ENCODE measurements at places on chromosomes 1 and 21.
A peak's percentile ranks its signal among the peaks of the same experiment; 100 is the strongest.

DNA sequence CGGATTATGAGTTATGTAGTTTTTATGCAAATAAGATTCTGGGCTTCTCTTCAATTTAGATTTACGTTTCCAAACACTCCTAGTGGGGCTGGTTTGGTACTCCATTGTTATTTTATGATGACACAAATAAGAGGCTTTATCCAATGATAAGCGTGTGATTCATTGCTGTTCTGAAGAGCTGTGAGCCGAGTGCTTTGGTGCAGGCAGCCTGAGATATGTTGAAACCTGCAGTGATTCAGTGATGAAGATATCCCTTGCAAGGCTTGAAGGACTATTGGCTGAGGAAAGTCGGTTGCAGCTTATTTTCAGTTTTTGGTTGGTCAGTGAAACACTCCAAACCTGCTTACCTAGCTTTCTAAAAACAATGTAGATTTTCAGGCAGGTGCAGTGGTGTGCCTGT lies 112.2 kb downstream of the RYR2 start:
- DNase-seq = no peak

DNA sequence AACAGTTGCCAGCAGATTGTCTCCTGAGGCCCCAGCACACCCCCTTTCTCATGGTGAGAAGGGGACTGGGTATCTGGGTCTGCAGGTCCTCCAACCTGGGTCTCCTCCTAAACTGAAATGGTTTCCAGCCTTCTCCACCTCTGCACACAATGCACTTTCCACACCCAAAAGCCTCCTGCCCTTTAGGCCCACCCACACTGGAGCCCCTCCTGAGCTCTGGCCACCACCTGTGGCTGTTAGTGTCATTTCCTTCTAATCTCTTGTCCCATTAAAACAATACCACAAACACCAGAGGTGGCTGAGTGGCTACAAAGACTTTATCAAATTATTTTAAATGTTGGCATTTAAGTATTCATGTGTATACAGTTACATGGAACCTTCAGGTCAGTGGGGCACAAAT lies 11.5 kb downstream of the GPR3 start:
- no peak for DNase-seq

DNA sequence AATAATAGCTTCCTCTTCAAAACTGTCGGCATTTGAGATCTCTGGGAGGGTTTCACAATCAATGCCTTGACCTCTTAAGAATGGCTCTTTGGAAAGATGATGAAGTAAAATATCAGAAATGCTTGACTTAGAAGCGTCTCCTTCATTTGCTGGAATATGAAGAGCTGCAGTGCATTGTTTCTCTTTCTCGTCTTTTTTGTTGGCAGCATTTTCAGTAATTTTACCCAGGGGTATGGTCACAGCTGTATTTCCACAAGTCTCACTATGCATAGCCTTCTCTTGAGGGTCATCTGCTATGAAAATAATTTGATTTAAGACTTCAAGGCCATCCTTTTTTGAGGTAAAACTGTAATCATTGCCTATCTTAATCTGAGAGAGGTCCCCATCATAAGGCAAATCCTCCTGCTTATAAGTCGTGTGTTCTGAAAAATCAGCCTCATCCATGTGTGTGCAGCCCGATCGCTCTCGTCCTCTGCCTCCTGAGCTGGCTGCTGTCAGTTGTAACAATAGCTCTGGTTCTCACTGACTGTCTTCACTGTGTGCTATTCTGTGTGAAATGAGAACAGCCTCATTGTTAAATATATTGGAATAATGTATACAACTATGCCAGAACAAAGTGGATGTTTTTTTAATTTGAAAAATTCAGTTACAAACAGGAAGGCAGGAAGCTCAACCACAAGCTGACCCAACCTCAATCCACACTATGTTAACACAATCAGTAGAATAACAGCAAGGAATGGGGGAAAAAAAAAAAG lies 4.5 kb downstream of the AKNAD1 start:
- no peak for DNase-seq

DNA sequence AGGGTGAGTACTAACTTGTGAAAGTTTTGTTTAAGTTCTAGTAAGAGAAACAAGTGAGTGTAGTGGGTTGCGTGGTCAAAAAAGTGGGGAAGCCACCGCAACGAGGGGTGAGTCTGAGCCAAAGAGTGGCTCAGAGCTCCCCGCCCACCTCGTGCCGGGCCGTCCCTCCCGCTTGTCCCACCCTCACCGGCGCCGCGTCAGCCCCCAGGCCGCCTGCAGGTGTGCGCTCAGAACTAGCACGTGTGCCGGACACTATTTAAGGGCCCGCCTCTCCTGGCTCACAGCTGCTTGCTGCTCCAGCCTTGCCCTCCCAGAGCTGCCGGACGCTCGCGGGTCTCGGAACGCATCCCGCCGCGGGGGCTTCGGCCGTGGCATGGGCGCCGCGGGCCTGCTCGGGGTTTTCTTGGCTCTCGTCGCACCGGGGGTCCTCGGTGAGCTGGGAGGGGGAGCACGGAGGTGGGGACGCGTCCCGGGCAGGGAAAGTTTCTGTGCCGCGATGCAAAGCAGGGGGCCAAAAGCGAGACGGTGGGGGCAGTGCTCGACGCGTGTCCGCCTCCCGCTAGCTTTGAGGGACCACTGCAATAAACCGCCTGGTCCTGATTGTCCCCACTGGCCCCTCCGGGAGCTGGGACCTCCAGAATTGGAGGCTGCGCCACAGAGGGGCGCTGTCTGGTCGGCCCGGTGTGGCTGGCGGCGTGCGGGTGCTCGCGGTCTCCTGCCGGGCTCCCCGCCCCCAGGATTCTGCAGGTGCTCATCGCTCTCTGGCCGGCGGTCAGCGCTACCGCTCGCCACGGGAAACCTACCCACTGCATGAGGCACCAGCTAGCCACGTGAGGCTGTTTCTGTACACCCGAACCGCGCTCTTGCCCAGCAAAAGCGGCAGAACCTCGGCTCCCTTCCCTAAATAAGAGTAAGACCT lies at the start of gene CR2:
TSS of gene CR2 (plus strand) at position 283 of the 919 bp plus-strand sequence. CDS start at position 374, 91 bp downstream.
- no peak for DNase-seq

GRCh38 chr1:204885288-204885711 lies 14.6 kb downstream of the NFASC start:
- DNase-seq = no peak

DNA sequence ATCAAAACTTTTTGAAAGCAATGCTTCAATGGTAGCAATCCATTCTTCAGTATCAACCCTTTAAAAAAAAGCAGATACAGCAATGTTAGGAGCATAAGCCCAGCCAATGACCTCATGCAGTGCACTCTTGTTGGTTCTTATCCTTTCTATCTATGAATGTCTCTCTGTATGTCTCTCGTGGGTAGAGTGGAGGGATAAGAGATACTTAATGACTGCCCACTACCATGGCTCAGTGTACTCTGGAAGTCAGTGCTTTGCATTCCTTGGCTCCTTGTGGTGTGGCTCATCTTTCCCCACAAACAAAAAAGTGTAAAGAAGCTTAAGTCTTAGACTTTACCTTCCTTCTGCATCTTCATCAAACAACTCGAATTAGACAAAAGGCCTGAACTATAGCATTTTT lies 50.3 kb downstream of the PCSK9 start:
- DNase-seq = no peak

DNA sequence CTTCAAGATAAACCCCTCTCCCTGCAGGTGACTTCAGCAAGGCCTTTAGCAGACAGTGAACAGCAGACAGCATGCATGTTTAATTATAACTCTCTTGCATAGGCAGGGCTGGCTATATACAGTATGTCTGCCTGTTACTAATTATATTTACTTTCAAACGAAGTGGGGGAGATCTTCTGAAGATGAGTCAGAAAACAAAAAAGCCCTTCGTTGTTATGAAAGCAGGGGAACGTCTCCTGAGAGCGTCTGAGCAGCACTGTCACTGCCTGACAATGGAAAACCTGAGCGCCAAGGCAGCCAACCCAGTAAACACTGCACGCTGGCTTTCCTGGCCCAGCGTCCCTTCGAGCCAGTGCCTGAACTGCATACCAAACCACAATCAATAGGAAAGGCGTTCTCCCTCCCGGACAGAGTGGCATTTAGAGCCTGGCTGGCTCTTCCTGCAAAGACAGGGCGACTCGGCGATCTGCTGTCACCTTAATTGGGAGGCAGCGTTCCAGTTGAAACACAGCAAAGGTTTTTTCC lies 54.1 kb downstream of the TOMM20 start:
- peak; percentile 75 for DNase-seq

DNA sequence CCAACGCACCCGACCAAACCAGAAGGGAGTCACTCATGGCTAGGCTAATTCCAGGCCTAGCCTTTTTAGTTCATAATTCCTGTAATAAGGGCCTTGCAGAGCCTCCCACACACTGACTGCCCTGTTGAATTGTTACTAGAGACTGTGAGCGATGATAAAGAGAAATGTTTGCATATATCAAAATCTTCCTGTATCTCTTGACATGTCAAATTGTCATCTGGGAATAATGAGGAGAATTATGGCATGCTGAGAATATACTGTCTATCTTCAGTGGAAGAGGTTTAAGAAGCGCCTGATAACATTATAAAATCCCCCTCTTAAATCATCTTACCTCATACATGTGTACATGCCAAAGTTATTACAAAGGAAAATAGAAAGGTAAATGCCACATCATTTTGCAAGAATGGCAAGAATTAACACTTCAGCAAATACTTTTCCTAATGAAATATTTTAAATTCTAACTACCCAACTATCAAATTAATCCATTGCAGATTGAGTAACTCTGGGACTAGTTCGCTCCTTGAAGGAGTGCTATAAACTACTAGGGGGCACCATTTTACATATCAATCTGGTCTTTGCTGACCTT lies 144.1 kb downstream of the CENPF start:
- no peak for DNase-seq

GRCh38 chr1:207361029-207361428 lies 39.6 kb downstream of the CD55 start:
- DNase-seq = no peak

DNA sequence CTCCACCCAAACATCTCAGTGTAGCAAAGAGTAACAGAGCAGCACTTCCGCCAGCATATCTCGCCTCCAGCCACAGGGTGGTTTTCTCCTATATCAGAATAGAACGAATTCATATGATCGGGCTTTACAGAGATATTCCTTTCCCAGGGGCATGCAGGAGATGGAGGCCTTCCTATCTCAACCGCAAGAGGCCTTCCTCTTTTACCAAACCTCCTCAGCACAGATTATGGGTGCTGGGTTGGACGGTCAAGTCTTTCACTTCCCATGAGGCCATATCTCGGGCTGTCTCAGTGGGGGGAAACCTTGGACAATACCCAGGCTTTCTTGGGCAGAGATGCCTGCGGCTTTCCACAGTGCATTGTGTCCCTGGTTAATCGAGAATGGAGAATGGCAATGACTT lies 65.8 kb downstream of the OVGP1 start:
- DNase-seq = no peak

GRCh38 chr1:108644984-108645383 lies 15.9 kb downstream of the HENMT1 start:
- DNase-seq = no peak

DNA sequence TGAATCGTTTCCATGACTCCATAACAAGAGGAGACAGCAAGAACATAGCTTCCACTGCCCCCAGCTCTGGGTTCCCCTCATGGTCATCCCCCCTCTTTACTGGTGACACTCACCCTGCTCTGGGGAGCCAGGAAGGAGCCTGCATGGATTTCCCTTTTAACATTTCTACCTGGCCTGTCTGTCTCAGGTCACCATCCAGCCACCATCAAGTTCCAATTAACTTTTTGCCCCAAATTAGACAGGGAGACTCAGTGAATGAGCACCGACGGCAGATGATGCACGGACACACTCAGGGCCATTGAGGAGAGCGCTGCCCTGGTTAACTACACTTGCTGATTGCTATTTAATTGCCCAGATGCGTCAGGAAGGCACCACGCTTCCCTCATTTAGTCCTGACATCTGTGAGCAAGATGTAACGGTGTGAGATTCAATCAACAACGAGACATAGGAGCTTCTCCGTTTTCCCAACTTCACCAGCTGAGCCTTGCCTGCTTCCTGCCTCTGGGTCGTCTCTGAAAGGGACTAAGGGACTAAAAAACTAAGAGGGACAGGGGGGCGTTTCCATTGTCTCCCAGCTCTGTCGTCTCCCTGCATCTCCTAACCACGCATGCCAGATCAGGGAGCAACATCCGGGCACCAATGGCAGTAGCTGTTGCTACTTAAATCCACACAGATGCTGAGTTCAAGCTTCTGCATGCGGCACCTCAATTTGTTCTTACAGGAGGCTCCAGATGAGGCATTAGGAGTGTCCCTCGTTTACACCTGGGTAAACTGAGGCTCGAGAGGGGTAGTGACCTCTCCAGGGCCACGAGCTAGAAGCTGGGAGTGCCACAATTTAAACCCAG lies 426.7 kb downstream of the NPHP4 start:
- DNase-seq = no peak

DNA sequence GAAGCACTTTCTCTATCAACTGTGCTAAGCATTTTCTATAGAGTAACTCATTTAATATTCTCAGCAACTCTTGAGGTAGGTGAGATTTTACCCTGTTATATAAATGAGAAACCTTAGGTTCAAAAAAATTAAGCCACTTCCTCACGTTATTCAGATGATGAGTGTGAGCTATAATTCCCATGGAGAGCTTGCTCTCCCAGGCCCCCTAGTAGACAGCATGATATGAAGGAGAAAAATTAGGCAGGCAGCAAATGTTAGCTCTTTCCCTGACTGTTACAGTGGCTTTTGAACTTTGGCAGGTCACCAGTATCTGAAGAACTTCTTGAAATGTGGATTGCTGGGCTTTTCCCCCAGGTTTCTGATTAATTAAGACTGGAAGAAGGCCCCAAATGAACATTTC lies 753.1 kb downstream of the NCAM2 start:
- no peak for DNase-seq

- no peak for DNase-seq
Observed at GRCh38 chr1:51330331-51331201, at the start of gene TTC39A. Gene TTC39A (minus strand): TSS chr1:51330562. CDS start chr1:51330477, 85 bp downstream.

- DNase-seq = no peak
Observed at GRCh38 chr1:15424146-15424667, 14.0 kb upstream of the CTRC start.

- no peak for DNase-seq
Observed at GRCh38 chr21:18468790-18469189, 65.2 kb upstream of the TMPRSS15 start.

DNA sequence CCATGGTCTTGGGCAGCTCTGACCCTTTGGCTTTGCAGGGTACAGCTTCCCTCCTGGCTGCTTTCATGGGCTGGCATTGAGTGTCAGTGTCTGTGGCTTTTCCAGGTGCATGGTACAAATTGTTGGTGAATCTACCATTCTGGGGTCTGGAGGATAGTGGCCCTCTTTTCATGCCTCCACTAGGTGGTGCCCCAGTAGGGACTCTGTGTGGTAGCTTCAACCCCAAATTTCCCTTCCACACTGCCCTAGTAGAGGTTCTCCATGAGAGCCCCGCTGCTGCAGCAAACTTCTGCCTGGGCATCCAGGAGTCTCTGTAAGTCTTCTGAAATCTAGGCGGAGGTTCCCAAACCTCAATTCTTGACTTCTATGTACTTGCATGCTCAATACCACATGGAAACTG lies 494.5 kb upstream of the LRRC7 start:
- DNase-seq = no peak

DNA sequence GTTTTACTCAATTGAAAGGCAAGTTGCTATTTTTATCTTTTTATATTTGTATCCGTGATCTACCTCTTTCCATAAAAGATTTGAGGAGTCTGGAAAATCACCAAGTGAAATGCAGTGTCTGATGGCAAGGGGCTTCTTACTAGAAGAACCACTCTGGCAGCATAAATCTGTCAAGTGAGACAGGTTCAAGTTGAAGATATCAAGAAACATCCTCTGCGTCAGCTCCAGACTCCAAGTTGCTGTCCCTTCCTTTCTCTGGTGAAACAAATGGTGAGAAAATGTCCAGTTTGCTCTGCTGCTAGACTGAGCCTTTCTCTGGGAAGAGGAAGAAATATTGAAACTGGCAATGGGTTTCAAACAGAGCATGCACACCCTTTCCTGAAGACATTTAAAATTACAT lies 411.2 kb downstream of the PLPP3 start:
- DNase-seq = no peak

GRCh38 chr21:43790010-43790524 lies 690 bp downstream of the RRP1 start:
- DNase-seq = no peak

All from fibroblast of skin of left biceps (primary cell).